Activated CD4-positive, alpha-beta memory T cell treated with anti-CD3 and anti-CD28 coated beads, Interleukin-2, amount 10 ng/mL, durations not matched to agents 7 days and 5 days (primary cell): ENCODE measurements at places on chromosomes 1 and 21. TPM values are rescaled to one million over a fixed set of nuclear protein-coding genes. Genes with fewer than 3 reads are reported as not detected.

DNA sequence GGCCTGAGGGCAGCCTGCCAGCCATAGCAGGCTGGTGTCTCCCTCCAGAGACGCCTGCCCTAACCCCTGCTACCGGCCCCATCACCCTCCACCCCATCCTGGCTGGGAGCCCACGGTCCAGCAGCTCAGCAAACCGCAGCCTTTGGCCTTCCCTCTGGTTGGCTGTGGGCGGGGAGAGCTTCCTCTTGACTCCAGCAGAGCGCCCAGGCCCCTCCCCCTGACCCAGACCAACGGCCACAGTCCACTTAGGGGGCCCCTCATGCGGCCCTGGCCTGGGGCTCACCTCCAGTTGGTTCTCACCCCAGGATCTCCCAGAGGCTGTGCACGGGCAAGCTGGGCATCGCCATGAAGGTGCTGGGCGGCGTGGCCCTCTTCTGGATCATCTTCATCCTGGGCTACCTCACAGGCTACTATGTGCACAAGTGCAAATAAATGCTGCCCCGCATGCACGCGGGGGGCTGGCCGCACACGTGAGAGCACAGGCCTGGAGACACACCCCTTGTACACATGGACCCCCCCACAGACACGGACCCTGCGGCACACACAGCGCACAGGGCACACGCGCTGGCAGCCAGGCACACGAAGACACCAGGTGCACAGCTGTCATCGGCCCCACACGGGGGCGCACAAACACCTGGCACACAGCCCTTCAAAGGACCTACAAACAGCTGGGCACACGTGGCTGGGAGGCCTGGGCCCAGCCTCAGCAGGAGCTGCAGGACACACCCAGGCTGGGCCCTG is 3.1 kb downstream of the SMIM1 start:
- no peak overlapping the region for H3K27ac ChIP-seq
- H3K27me3 ChIP-seq, result no peaks in the 10 kb centered on the region
- H3K36me3 ChIP-seq, result peaks cover 13% of the 10 kb centered on the region
- H3K4me1 ChIP-seq, result peaks cover 3% of the 10 kb centered on the region
- DNase-seq, result peak; percentile 57

GRCh38 chr1:2643414-2644077 is 10.7 kb upstream of the MMEL1 start:
- H3K4me3 ChIP-seq, result peak overlapping the region; percentile 37
- DNase-seq, result no peak
- H3K27me3 ChIP-seq, result no peaks in the 10 kb centered on the region
- peaks cover 7% of the 10 kb centered on the region for H3K36me3 ChIP-seq
- H3K27ac ChIP-seq, result no peak overlapping the region

AMY1B gene
- total RNA-seq, result not detected

- no peak for DNase-seq
- H3K4me3 ChIP-seq, result no peak overlapping the region
- peaks cover 32% of the 10 kb centered on the region for H3K27me3 ChIP-seq
- H3K27ac ChIP-seq, result no peak overlapping the region
- H3K4me1 ChIP-seq, result no peaks in the 10 kb centered on the region
- H3K36me3 ChIP-seq, result no peaks in the 10 kb centered on the region
These were observed 35.7 kb upstream of the MAN1C1 start for GRCh38 chr1:25580927-25581326.

- H3K27me3 ChIP-seq, result peaks cover 33% of the 10 kb centered on the region
- no peak overlapping the region for H3K4me3 ChIP-seq
- H3K4me1 ChIP-seq, result no peaks in the 10 kb centered on the region
- no peaks in the 10 kb centered on the region for H3K36me3 ChIP-seq
- DNase-seq, result no peak
- no peak overlapping the region for H3K27ac ChIP-seq
These were observed 3.4 kb downstream of the SLC26A9 start for GRCh38 chr1:205939690-205940330.

DNA sequence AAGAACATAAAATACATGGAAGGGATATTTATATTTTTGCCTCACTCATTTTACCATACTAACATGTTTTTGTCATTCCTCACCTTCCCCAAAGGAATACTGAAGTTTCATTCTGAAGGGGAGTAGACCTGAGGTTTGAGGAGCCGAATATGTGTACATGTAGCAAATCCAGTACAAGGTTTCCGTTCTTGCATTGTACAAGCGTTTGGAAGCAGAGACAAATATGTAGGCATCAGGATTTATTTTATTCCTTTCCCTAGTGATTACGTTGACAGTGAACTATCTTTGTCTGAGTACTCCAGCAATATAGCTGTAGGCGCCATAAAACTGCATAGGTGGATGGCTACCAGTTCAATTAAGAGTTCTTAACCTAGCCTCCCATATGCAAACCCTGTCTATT is 191.5 kb downstream of the NFIA start:
- H3K27ac ChIP-seq, result no peak overlapping the region
- H3K27me3 ChIP-seq, result no peaks in the 10 kb centered on the region
- no peaks in the 10 kb centered on the region for H3K36me3 ChIP-seq
- H3K4me3 ChIP-seq, result no peak overlapping the region
- no peak for DNase-seq

C1orf94 gene
- total RNA-seq, result not detected

GRCh38 chr1:94803517-94804441 is 16.4 kb upstream of the SLC44A3 start:
- H3K4me3 ChIP-seq, result no peak overlapping the region
- H3K4me1 ChIP-seq, result peaks cover 29% of the 10 kb centered on the region
- no peak for DNase-seq
- H3K36me3 ChIP-seq, result no peaks in the 10 kb centered on the region

SPRR2F gene
- not detected for total RNA-seq

DNA sequence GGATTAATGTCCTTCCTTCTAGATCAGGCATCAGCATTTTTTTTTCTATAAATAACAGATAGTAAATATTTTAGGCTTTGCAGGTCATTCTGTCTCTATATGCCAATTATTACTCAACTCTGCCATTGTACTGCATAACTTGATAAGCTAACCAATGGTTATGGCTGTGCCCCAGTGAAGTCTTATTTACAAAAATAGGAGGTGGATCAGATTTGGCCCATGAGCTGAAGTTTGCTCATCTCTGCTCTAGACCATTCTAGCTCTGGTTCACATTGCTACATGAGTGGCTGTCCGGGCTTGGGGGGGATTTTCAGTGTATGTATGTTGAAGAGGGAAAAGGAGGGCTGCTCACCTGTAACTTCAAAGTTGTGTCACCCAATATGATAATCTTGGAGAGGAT is 10.1 kb downstream of the RAB7B start:
- H3K27ac ChIP-seq, result no peak overlapping the region
- no peak for DNase-seq
- H3K4me1 ChIP-seq, result no peaks in the 10 kb centered on the region
- H3K27me3 ChIP-seq, result peaks cover 27% of the 10 kb centered on the region
- H3K36me3 ChIP-seq, result no peaks in the 10 kb centered on the region
- H3K4me3 ChIP-seq, result no peak overlapping the region

GRCh38 chr1:25774921-25775771 is 24.8 kb upstream of the SELENON start:
- peak; percentile 78 for DNase-seq
- peak overlapping the region; percentile 54 for H3K27ac ChIP-seq
- peaks cover 2% of the 10 kb centered on the region for H3K27me3 ChIP-seq
- H3K36me3 ChIP-seq, result no peaks in the 10 kb centered on the region
- peak overlapping the region; percentile 3 for H3K4me3 ChIP-seq

CAPN8 gene
- not detected for total RNA-seq

CD164L2 gene
- total RNA-seq, result not detected

DNA sequence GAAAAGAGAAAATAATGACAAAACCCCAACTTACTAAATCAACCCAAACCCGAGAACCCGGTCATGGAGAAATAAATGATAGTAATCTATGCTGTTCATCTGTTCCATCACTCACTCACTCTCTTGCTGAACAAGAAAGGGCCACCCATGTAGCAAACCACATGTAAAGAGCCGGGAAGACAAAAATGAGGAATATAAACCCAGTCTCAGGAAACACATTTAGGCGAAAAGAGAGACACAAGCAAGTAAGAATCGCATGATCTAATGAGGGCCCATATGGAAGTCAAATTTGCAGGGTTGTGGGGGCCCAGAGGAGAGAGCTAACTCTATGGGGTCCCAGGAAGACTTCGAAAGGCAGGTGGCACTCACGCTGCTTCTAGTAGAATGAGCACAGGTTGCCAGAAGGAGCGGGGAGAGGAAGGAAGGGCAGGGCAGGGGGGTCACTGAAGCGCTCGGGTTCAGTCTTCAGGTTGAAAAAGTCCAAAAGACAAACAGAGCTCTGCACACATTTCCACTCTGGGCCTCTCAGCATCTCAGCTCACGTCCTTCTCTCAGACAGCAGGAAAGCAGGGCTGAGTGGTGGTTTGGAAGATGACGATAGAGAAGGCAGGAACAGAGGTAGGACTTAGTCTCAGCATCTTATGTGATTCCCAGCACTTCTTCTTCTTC is 142.9 kb upstream of the KRTAP19-8 start:
- no peaks in the 10 kb centered on the region for H3K27me3 ChIP-seq
- H3K4me3 ChIP-seq, result peak overlapping the region; percentile 55
- peak overlapping the region; percentile 87 for H3K27ac ChIP-seq

DNA sequence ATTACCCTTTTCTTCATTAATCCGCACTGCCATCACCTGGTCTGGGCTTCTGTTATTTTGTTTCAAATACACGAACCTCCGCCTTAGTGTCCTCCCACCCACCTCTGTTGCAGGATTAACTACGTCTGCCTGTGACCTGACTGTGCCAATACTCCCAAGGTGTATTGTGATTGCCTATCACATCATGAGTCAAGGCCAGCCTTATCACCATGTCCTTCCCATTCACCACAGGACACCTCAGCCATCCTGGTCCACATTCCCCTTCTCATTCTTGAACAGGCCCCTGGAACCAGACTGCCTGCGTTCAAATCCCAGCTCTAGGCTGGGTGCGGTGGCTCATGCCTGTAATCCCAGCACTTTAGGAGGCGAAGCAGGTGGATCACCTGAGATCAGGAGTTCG is 14.4 kb downstream of the F11R start:
- H3K4me3 ChIP-seq, result no peak overlapping the region
- peaks cover 12% of the 10 kb centered on the region for H3K4me1 ChIP-seq
- no peak for DNase-seq

DNA sequence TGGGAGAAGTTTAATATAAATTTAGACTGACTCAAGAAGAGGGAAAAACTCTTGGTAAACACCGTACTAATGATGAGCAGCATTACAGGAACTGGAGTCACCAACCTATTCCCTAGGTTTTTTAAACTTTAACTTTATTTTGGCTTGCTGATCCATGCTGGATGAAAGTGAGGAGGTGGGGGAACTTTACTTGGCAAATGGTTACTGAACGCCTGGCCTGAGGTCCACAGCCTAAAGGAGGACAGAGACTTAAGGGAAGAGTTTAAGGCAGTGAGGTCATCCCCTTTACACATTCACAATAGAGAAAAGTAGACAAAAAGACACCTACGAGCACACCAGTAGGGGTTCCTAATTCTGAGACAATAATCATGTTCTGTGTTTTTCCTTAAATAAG is 25.6 kb upstream of the A3GALT2 start:
- peaks cover 47% of the 10 kb centered on the region for H3K4me1 ChIP-seq
- H3K27ac ChIP-seq, result no peak overlapping the region
- H3K36me3 ChIP-seq, result peaks cover 37% of the 10 kb centered on the region
- peak overlapping the region; percentile 82 for H3K4me3 ChIP-seq

DNA sequence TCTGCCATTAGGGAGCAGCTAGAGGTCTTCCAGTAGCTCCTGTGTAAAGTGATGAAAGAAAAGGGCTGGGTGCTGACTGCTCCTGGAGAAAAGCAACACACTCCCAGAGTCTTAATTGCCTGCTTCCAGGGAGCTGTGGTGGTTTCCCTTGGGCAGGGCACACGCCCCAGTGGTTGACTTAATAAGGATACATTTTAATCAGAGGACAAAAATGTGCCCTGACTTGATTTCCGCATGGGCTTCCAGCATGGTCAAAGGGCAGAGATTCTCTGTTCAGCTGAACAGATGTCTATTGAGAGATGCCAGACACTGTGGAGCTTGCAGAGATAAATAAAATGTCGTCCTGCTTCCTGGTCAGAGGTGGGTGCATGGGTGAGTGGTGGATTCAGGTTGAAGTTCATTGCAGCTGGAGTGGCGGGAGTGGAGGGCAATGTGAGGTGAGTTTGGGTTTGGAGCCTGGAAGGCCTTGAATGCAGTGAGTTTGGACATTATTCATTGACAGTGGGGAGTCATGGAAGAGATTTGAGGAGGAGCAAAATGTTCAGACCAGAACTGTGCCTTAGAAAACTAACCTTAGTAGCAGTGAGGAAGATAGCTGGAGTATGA is 16.0 kb downstream of the QSOX1 start:
- no peaks in the 10 kb centered on the region for H3K4me1 ChIP-seq
- H3K27ac ChIP-seq, result no peak overlapping the region
- no peaks in the 10 kb centered on the region for H3K27me3 ChIP-seq
- H3K4me3 ChIP-seq, result no peak overlapping the region
- no peak for DNase-seq

HMGCS2 gene
- total RNA-seq, result not detected

DNA sequence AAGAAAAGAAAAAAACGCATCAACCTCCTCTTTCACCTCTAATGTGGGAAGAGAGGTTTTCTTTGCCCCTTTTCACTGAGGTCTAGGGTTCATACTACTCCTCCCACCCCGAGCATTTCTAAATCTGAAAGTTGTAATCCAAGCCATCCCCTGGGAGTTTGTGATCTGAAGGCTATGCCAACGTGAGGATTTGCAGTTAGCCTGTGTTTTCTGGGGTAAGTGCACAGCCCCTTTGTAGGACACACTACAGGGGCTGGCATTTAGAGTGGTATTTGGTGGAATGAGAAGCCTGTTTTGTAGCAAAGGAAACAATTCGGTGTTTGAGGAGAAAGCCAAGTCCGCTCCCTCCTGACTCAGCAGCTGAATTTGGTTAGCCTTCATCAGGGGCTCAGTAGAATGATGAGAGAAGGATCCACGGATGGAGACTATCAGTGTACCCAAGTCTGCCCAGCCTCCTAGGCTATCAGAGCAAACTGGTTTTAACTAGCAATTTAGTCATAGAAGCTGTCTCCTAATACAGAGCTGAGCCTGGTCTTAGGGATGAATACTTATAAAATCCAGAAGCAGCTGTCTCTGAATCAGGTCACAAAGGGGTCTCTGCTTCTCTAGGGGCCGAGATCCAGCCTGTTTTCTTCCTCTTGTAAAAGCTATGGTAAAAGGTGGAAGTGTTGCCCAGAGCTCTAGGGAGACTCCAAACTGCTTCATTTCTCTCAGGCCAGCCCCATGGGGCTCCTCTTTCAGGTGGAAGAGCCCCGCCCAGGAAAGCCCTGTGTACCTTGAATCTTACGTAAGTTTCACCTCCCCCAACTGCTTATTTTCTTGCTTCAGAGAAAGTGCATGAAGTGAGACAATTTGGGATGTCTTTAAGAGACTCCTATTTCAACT is 2.1 kb downstream of the PCP4L1 start:
- H3K4me1 ChIP-seq, result peaks cover 15% of the 10 kb centered on the region
- no peak overlapping the region for H3K27ac ChIP-seq
- H3K36me3 ChIP-seq, result peaks cover 16% of the 10 kb centered on the region
- peaks cover 66% of the 10 kb centered on the region for H3K27me3 ChIP-seq

- no peaks in the 10 kb centered on the region for H3K27me3 ChIP-seq
- no peak for DNase-seq
- peaks cover 49% of the 10 kb centered on the region for H3K36me3 ChIP-seq
- no peak overlapping the region for H3K27ac ChIP-seq
- no peak overlapping the region for H3K4me3 ChIP-seq
These were observed 26.4 kb downstream of the DENND2D start for GRCh38 chr1:111174070-111174469.

TP73 gene
- total RNA-seq, result 2.0 TPM

OR6N1 gene
- total RNA-seq, result not detected
